Activated naive CD8-positive, alpha-beta T cell treated with anti-CD3 and anti-CD28 coated beads, Interleukin-2, amount 10 ng/mL, durations not matched to agents 7 days and 5 days (primary cell): ENCODE measurements at places on chromosomes 7 and 10. TPM values are rescaled to one million over a fixed set of nuclear protein-coding genes. Genes with fewer than 3 reads are reported as not detected.

Gene LBX1
- total RNA-seq = not detected

DNA sequence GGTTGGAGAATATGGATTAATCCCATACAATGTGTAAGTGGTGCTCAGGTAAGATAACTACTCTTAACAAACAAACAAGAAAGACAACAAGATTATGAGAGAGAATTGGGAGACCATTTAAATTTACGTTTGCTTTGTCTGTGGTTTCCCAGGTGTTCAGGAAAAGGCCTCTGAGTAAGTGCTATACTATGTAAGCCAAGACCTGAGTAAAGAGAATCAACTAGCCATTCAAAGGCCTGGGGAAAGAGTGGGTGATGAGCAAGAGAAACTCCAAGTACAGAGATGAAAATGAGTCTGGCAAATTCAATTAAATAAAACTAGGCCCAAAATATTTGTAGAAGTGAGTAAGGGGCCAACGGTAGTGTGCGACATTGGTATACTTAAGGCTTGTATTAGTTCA lies 9.9 kb downstream of the CSTF2T start:
- no peak for DNase-seq

DNA sequence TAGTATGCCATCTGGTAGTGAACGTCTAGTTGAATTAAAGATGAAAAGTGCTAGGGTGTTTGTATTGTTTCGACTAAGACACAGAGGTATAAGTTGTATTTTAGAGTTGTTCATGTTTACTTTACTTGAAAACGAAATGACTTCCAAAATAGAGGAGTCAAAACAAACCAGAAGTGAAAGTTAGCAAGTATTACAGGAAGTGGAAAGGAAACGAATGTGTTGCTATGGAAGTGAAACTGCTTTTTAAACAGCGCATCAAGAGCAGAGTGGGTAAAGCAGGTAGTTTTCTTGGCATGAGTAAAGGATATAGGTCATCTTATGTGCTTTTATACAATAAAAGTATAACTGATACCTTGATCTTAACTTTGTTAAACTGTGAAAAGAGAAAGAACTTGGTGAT lies 20.0 kb upstream of the GALNTL5 start:
- no peak for DNase-seq

Gene WDR37
- 34.4 TPM for total RNA-seq

- no peak for DNase-seq
These were observed 70.0 kb downstream of the VOPP1 start for GRCh38 chr7:55502124-55502857.
